B cell (primary cell): ENCODE measurements at places on chromosomes 12 and 14.
A peak's percentile ranks its signal among the peaks of the same experiment; 100 is the strongest.

DNA sequence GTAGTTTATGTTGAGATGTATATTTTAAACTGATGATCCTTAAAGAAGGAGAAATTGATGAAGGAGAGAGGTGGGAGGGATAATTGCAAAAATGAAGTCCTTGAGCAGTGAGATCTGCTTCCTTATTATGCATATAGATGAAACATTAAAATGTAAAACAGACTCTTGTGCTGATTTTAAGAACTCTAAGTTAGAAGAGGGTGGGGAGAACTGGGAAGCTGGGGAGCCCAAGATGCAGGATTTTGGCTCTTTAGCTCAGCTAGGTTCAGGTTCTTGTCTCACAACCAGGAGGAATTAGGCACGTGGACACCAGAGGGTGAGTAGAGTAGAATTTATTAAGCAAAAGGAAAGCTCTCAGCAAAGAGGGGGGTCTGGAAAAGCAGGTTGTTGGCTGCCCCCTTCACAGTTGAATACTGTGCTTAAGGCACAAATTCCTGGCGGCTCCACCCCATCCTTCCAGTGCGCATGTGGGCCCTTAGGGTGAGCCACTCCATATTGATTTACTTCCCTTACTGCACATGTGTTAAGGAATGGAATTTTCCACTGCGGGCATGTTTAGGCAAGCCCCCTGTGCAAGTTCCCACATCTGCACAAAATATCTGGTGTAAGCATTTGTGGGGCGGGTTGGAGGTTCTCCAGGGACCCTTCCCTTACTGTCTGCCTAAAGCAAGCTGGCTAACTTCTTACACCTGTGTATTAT, 141.9 kb downstream of the BICD1 start:
- no peak overlapping the region for H3K4me3 ChIP-seq
- no peaks in the 10 kb centered on the region for H3K4me1 ChIP-seq

DNA sequence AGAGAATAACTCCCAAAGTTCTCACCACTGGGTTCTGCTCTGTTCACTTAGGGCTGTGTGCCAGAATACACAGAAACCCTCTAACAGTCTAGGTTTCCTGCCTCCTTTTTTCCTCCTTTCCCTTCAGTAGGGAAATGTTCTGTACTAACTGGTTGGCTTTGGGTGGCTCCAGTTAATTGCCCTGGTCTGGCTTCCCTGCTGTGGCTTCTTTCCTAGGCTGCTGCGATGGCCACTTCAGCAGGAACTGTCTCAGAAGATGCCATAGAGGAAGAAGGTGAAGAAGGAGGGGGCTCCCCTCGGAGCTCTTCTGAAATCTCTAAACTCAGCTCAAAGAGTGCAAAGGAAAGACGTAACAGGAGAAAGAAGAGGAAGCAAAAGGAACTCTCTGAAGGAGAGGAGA, 115.2 kb downstream of the SCN8A start:
- H3K36me3 ChIP-seq: no peaks in the 10 kb centered on the region
- H3K4me3 ChIP-seq: no peak overlapping the region
- DNase-seq: no peak
- no peak overlapping the region for H3K27ac ChIP-seq
- no peaks in the 10 kb centered on the region for H3K4me1 ChIP-seq
- peaks cover 3% of the 10 kb centered on the region for H3K27me3 ChIP-seq

DNA sequence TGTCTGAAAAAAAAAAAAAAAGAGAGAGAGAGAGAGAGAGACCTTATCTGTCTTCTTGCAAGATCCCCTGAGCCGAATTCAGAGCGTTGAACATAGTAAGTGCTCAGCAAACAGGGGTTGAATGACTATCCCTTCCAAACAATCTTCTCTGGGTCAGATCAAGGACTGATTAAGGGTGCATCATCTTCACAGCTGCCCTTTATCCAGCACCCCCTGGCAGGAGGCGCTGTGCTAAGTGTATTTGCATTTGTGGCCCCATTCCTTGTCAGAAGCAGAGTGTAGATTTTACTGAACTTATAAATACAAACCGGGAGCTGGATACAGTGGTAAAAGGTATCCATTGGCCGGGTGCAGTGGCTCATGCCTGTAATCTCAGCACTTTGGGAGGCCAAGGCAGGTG, 8.8 kb upstream of the TRPV4 start:
- peaks cover 3% of the 10 kb centered on the region for H3K4me1 ChIP-seq
- no peak for DNase-seq
- no peak overlapping the region for H3K27ac ChIP-seq
- no peak overlapping the region for H3K4me3 ChIP-seq
- H3K36me3 ChIP-seq: no peaks in the 10 kb centered on the region
- no peaks in the 10 kb centered on the region for H3K27me3 ChIP-seq

- DNase-seq: peak; percentile 33
- H3K4me1 ChIP-seq: peaks cover 15% of the 10 kb centered on the region
- H3K27me3 ChIP-seq: peaks cover 37% of the 10 kb centered on the region
- H3K4me3 ChIP-seq: peak overlapping the region; percentile 21
Measured at GRCh38 chr14:88323523-88324199, 592 bp upstream of the KCNK10 start.

GRCh38 chr12:52792185-52793029, 3.5 kb downstream of the KRT3 start:
- H3K4me3 ChIP-seq: no peak overlapping the region
- H3K27me3 ChIP-seq: no peaks in the 10 kb centered on the region
- no peak for DNase-seq
- no peaks in the 10 kb centered on the region for H3K4me1 ChIP-seq
- no peaks in the 10 kb centered on the region for H3K36me3 ChIP-seq

- peaks cover 3% of the 10 kb centered on the region for H3K36me3 ChIP-seq
- H3K4me1 ChIP-seq: peaks cover 15% of the 10 kb centered on the region
- H3K27ac ChIP-seq: no peak overlapping the region
- H3K27me3 ChIP-seq: no peaks in the 10 kb centered on the region
Measured at GRCh38 chr14:88599326-88599725, 36.5 kb downstream of the ZC3H14 start.

DNA sequence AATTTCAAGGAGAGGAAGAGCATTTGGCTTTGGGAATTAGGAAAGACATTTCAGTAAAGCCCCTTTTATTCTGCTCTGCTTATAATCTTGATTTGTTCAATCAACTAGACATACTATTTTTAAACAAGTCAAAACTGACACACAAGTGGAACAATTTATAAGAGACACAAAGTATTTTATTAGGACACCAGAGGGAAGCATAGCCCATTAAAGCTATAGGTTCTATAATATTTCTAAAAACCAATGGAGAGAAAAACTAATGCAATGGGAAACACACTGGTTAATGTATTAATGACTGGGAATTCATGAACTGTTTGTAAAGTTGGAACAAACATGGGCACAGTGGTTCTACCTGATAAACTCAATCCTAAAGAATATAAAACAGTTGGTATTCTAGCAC, 15.3 kb upstream of the CERS5 start:
- H3K27ac ChIP-seq: no peak overlapping the region
- no peaks in the 10 kb centered on the region for H3K36me3 ChIP-seq
- no peaks in the 10 kb centered on the region for H3K27me3 ChIP-seq
- no peaks in the 10 kb centered on the region for H3K4me1 ChIP-seq
- DNase-seq: no peak
- H3K4me3 ChIP-seq: no peak overlapping the region

GRCh38 chr12:23169696-23170013, 544.7 kb downstream of the ETNK1 start:
- H3K27ac ChIP-seq: no peak overlapping the region
- no peaks in the 10 kb centered on the region for H3K36me3 ChIP-seq
- H3K4me3 ChIP-seq: no peak overlapping the region
- no peaks in the 10 kb centered on the region for H3K4me1 ChIP-seq
- H3K27me3 ChIP-seq: no peaks in the 10 kb centered on the region
- DNase-seq: no peak
